Natural killer cell (primary cell): ENCODE measurements at places on chromosomes 12 and 14.

- no peak for DNase-seq
These were observed 4.2 kb downstream of the ARHGAP9 start for GRCh38 chr12:57475271-57476161.

DNA sequence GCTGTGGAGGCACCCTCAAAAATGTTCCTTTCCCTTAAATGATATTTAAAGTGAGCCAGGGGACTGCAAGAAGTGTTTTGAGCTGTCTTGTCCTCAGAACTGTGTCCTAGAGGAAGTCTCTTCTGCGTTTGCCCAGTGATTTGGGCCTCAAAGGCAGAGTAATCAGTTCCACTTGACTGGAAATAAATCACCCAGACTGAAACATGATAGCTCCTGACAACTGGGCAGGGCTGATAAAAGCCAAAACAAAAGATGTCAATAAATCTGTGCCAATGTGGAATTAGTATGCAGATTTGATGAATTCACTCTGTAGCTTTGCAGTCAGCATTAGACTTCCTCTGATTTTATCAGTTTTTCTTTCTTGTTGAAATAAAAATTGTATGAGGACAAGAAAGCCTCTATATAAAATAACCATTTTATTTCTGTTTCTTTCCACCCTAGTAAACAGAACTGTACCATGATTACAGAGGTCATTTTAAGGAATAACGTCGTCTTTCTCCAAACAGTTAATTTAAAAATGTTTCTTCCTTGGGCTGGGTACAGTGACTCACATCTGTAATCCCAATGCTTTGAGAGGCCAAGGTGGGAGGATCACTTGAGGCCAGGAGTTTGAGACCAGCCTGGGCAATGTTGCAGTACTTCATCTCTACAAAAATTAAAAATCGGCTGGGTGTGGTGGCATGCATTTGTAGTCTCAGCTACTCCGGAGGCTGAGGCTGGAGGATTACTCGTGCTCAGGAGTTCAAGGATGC is 180.8 kb downstream of the ERC1 start:
- no peak for DNase-seq

- DNase-seq = no peak
These were observed 165.7 kb upstream of the RBM19 start for GRCh38 chr12:114131824-114132223.

- DNase-seq = no peak
These were observed 19.4 kb downstream of the MYRFL start for GRCh38 chr12:69844416-69844815.

- no peak for DNase-seq
These were observed 147.9 kb upstream of the SEL1L start for GRCh38 chr14:81681541-81681940.

- no peak for DNase-seq
These were observed 148.8 kb upstream of the EGLN3 start for GRCh38 chr14:34099635-34100034.

DNA sequence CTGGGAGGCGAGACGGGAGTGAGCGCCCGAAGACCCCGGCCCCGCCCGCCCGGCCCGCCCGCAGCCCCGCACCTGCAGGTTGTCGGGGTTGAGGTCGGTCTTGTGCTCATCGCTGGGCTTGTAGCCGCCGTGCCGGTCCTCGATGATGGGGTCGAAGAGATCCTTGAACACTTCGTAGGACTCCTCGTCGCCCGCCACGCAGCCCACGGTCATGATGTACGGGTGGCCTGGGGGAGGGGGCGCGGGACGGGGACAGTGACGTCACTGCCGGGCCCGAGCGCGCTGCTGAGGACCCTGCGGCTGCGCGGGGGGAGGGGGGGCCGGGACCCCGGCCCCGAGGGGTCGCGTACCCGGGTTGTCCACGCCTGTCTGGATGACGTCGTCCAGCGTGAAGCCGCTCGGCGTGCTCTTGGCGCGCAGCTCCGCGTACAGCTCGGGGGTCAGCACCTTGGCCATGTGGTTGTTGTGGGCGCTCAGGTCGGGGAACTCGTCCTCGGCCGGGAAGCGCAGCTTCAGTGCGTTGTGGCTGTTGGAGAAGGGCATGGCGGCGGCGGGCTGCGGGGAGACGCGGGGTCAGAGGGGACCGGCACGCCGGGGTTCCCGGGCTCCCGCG is 573 bp downstream of the CKB start:
- no peak for DNase-seq

- no peak for DNase-seq
These were observed 8.0 kb upstream of the AQP2 start for GRCh38 chr12:49942512-49942893.

GRCh38 chr12:53006810-53007309 is 604 bp downstream of the EIF4B start:
- peak; percentile 89 for DNase-seq

DNA sequence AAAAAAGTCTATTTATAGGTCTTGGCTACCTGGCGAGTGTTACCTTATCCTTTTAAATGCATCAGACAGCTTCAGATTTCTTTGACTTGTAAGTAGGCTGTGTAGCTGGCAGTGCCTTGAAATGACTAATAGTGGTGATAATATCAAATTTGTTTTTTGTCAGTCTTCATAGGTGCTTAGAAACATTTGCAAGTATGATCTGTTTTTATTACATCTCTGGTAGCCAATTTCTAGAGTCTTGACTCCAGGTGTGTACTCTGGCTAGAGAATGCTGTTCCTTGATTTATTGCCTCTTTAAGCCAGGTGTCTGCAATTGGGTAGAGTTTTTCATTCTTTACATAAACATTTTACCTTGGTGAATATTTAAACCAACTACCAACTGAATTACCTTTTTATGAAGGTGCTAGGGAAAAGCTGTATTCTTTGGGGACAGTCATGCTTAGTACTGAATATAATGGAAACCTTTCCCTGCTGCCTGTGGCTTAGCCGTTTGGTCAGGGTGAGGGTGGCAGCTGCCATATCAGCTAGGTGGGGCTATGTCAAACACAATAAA is 32.6 kb downstream of the MLXIP start:
- DNase-seq = no peak

- no peak for DNase-seq
These were observed 51.4 kb upstream of the OAS1 start for GRCh38 chr12:112855375-112855774.

GRCh38 chr12:129115558-129115957 is 262.3 kb downstream of the GLT1D1 start:
- DNase-seq = no peak

GRCh38 chr12:65828711-65829339 is 4.5 kb downstream of the HMGA2 start:
- no peak for DNase-seq

DNA sequence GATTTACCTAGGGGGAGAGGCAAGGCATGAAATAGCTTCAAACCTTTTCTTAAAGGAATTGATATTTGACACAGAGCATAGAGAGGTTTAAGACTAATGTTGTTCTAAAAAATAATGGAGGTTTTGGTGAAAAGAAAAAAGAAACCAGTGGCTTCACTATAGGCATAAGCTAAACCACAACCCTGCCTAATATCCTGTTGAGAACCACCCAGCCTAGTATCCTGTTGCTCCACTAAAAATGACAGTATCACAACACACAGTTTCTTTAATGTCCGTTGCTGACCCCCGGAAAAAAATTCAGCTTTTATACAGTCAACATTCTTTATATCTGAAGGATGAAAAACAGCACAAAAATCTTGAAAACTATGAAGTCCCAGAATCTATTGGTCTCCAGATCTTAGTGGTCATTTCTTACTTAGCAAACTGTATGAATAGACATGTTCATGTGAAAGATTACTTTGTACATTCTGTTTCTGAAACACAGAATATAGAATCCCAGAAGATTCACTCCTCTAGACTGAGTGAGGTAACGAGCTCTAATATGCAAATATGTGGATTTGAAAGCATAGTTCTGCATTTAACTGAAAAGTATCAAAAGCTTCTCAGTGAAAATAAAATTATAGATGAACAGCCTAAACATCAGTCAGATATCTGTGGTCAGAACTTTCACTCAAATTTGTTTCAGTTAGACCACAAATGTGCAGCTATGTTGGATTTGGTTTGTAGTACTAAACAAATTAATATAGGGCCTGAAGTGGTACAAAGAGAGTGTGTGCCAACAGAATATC is 40.5 kb downstream of the GALC start:
- peak; percentile 54 for DNase-seq

GRCh38 chr12:132423820-132424645 is 65.9 kb upstream of the FBRSL1 start:
- DNase-seq = no peak

DNA sequence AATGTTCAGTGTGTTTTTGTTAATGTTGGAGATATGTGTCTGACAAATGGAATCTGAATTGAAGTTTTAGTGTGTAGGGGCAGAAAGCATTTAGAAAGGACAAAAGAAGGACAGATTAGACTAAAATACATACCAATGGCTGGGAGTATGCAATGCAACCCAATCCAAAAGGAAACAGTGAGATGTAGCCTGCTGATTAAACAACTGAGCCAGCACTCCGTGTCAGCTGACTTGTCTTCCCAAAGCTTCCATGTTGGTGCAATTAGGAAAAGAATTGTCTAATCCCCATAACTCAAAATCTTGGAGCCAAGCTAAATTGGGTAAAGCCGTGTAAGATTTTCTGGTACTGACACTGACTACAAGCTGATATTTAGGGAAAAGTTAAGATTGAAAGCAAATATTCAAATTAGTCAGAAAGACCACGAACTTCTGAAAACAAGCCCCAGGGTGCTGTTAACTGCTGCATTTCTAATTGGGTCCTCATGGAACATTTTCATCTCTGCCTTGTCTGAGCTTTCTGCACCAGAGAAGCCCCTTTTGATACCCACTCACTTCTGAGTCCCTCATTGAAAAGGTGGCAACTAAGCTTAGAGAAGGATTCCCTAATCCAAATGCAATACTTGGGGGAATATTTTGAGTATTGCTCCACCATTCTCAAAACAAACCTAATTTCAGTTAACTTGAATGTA is 109.1 kb downstream of the DAD1 start:
- no peak for DNase-seq

DNA sequence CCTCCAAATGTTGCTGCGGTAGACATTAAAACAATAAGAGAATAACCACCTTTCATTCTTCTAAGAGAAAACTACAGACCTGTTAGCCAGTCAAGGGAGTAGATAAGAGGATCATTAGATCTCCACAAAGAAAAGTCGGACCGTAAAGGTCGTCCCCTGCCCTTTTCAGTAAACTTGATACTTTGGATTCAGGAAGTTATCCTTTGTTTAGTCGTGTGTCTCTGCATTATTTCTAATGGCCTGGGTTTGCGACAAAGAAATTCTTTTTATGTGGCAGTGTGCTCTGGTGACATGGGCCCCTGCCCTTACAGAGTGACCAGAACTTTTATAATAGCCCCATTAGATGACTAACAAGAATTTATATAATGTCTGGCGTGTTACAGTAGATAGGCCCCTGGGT is 44.6 kb upstream of the EVL start:
- no peak for DNase-seq

GRCh38 chr12:121253638-121254335 is 42.7 kb downstream of the CAMKK2 start:
- DNase-seq = no peak

- no peak for DNase-seq
These were observed 38.7 kb downstream of the TTC8 start for GRCh38 chr14:88863167-88863566.

GRCh38 chr12:130026608-130027176 is 122.9 kb upstream of the TMEM132D start:
- peak; percentile 49 for DNase-seq
